GM18507 (cell line): ENCODE measurements at places on chromosomes 4 and X.

DNA sequence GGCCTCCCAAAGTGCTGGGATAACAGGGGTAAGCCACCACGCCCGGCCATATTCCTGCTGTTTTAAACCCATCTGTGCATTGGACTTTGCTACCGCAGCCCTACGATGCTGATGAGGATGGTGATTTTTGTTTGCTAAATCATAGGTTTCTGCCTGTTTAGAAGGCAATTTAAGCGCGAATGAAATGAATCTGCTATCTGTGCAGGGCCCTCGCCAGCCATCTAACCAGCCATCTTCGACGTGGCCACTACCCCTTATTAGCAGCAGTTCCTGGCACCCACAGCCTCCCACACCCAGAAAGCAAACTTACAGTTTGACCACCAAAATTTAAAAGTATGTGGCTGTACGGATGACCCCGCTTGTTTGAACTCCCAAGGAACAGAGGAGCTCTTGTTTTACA lies 178.5 kb downstream of the SHOX start:
- no peak for DNase-seq

DNA sequence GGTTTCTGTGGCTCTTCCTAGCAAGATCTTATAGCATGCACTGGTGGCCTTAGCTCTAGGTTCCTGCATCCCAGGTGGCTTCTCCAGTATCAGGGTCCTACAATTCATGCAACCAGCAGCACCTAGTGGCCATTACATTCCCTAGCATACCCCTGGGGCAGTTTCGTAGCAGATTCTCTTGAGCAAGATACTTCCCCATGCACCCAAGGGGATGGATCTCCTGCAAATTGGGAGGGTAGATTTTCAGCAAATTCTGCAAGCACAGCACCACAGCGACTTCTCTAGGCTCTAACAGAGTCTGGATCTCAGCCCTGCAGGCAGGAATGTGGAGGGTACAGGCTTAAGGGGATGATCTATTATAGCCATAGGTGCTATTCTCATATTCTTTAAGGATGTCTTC lies 13.1 kb upstream of the SLC9B1 start:
- no peak for DNase-seq

- no peak for DNase-seq
These were observed 21.9 kb downstream of the STK26 start for GRCh38 chrX:132044953-132045352.

- DNase-seq = no peak
These were observed 83.5 kb upstream of the LIMCH1 start for GRCh38 chr4:41454423-41454822.

DNA sequence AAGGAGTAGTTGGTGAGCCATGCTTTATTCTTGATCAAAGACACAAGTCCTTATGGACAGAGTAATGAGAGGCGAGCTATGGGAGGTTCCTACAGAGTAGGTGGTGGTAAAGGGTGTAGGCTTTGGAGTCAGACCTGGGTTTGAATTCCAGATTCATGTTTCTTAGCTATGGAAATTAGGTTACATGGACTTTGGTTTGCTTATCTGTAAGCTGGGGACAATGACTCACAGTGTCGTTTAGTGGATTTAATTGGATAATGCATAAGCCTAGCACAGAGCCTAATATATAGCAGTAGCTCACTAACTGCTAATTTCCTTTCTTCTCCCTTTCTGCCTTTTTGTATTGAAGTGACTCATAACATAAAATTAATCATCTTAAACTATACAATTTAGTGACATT lies 5.0 kb upstream of the TRPC5 start:
- no peak for DNase-seq

- DNase-seq = no peak
These were observed 242.5 kb upstream of the VCX3A start for GRCh38 chrX:6777238-6778002.

DNA sequence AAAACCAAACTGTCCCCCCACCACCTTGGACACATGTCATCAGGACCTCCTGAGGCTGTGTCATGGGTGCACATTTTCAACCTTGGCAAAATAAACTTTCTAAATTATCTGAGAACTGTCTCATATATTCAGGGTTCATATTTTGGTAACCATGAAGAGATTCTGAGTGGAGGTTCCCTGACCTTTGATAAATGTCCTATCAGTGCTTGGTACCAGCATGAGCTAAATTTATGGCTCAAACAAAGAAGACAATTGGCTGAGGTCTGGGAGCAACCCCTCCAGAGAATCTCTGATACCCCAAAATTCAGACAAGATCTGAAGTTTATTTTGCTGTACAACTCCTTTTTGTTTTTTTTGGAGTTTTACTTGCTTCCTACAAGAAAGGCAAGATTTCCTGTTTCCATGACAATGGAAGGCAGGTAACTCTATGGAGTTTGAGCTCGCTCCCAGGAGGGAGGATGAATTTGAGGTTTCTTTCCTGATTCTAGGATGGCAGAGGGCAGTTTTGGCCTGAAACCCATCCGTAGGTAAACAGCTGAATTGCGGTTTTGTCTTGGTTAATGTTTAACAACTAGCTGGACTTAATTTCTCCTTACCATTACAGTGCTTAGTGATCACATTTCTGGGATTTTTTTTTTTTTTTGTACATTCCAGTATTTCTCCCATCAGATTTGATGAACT lies 14.5 kb downstream of the UGT2B15 start:
- no peak for DNase-seq

DNA sequence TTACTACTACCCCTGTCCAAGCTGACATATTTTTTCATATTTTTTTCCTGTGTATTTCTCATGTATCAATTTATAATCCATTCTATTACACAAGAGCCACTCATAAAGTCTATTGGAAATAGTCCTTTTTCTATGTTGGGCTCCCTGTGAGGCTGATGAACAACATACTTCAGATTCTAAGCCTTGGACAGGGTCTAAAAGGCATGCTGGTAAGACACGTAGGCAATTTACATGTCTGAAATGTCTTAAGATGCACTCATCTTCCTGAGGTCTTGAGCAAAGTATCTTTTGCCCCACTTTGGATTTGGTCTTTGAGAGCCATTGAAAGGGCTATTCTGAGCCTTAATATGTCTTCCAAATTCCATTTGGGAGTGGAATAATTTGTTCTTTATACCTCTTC lies 31.8 kb downstream of the OCIAD1 start:
- DNase-seq = no peak

- no peak for DNase-seq
These were observed 90.3 kb downstream of the ATOH1 start for GRCh38 chr4:93918856-93919255.

- DNase-seq = no peak
These were observed 5.2 kb downstream of the SPATA4 start for GRCh38 chr4:176189891-176190795.

DNA sequence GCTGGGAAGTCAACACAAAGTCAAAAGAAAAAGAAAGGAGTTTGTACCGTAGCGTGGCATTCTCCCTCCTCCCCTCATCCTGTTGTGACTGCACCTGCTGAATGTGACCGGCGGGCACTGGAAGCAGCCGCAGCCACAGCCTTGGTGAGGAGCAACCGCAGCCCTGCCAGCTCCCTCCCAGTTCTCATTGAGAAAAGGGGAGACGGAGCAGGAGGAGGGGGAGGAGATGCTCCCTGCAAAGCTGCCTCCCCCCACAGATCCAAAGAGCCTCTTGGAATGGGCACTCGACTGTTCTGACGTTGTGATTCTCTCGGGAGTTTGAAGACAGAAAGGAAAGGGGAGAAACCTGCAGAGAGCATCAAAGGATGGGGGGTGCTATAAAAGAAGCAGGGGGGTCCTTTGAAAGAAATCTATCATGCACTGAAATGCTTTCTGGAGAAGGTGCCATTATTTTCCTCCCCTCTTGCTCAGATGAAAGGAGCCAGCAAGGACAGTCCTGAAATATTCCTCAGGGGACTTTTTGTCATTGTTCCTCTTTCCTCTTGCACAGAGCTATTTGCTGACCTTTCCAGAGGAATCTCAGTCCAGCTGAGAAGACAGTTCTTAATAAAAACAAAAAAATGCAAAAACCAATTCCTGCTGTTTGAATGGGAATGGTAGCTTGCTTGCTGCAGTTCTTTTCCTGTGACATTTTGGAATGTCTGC lies 429.7 kb downstream of the MAPK10 start:
- DNase-seq = no peak

DNA sequence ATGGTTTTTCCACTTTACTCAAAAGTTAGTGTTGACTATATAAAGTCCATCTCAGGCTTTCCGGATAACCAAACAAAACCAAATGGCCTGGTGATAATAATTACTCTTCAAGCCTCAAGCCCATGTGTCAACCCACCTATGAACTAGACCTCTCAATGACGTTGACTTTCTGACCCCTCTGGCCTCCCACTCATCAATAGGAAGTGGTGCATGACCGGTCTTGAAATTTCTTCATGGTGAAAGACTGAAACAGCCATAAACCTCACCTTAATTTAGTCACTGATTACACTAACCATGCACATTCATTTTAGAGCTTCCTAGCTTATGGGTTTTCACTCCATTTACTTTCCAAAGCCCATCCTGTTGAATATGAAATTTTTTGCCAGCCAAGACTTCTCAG lies 276.0 kb downstream of the KLHL13 start:
- no peak for DNase-seq

DNA sequence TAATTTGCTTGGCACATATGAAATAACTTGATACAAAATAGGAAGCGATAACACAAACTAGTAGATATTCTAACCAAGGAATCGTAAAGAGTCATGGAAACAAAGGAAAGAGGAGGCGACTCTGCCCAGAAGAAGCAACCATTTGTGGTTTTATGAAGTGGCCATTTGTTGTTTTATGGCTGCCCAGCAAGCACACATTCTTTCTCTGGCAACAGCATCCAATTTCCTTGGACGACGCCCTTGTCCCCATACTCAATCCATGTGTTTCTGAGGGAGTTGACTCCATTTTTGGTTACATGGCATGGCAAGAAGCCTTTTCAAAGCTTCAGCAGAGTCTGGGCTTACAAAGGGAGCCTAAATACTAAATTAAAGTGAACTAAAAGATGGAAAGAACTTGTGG lies 295.1 kb downstream of the INPP4B start:
- no peak for DNase-seq

DNA sequence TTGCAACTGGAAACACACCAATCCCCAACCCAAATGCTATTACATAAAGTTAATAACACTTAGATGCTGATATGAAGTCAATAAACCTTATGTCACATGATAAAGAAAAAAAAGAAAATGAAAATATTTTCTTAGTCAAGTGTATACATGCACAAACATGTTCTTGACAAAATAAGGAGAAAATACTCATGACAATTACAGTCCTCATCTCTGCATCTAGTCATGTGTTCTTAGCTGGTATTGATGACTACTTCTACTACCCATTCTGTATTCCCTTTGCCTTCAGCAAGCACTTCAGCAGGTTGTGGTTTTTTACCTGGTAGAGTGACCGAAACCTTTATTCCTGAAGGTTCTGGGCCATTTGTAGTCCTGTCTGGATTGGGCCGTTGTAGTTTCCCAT lies 24.9 kb downstream of the CXCL8 start:
- no peak for DNase-seq
